CMK (cell line): ENCODE measurements at places on chromosomes 5 and 9.

DNA sequence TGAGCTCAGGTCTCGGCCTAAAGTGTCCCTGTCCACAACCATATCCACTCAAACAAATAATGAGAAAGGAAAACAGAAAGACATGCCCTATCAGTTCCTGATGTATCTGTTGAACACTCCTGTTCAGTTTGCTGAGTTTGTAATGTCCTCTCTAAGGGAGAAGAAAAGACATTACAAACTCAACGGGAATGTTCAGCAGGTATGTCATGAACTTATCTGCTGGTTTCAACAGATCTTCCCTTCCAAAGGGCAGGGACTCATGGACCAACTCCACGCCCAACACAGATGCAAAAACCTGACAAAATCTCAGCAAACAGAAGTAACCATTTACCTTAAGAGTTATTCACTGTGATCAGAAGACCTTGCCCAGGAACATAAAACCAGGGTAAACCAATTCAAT is 23.7 kb downstream of the BICD2 start:
- no peak for DNase-seq

- DNase-seq = no peak
These were observed 15.4 kb downstream of the CCL28 start for GRCh38 chr5:43396762-43397304.

DNA sequence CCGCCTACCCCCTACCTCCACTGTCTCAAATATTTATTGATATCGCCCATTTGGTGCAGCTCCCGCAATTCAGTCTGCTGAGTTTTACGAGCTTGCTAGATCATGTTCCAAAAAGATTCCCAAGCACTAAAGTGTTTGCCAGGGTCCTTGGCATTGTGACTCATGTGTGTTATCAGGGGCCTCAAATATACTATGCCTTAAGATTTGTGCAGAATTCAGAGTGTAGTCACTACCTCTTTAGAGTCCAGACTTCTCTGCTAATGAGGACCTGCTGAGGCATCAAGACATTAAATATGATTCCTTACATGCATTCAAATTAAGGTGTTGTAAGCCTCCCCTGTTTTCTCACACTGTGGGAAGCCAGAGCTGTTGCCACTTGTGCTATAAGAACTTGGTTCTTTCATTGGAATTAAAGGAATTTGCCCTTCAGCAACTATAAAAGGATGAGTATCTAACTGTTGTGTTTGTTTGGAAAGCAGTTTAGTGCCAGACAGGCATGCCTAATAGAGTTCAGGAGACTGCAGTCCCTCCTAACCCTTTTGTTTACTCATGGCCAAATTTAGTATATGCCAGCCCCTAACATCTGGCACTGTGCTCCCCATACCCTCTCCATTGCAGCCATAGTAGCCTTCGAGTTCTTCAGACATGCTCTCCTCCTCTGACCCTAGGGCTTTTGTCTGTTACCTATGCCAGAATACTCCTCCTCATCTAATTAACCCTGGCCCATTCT is 316.4 kb downstream of the NR3C1 start:
- no peak for DNase-seq

DNA sequence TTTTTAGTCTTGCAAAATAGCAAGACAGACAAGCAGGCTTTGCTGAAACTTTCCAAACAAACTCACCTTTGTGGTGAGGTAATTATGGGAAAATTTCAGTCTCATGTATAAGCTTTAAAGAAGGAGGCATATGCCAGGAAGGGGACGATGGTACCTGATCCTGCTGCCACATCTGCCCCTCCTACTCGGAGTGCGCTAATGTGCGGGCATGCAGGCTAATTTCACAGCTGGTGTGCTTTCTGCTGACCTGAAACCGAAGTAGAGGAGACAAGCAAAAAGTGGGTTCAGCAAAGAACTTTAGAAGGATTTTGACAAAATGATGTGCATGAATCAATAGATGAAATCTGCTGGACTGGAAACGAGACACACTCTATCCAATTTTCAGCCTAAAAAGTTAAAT is 117.1 kb upstream of the IRX4 start:
- no peak for DNase-seq

- DNase-seq = no peak
These were observed 219.5 kb downstream of the PRR16 start for GRCh38 chr5:120683580-120683979.

DNA sequence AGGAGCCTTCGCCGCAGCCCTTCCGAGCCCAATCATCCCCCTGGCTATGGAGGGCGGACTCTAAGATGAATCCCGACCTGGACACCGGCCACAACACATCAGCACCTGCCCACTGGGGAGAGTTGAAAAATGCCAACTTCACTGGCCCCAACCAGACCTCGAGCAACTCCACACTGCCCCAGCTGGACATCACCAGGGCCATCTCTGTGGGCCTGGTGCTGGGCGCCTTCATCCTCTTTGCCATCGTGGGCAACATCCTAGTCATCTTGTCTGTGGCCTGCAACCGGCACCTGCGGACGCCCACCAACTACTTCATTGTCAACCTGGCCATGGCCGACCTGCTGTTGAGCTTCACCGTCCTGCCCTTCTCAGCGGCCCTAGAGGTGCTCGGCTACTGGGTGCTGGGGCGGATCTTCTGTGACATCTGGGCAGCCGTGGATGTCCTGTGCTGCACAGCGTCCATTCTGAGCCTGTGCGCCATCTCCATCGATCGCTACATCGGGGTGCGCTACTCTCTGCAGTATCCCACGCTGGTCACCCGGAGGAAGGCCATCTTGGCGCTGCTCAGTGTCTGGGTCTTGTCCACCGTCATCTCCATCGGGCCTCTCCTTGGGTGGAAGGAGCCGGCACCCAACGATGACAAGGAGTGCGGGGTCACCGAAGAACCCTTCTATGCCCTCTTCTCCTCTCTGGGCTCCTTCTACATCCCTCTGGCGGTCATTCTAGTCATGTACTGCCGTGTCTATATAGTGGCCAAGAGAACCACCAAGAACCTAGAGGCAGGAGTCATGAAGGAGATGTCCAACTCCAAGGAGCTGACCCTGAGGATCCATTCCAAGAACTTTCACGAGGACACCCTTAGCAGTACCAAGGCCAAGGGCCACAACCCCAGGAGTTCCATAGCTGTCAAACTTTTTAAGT is 819 bp downstream of the ADRA1B start:
- DNase-seq = no peak

DNA sequence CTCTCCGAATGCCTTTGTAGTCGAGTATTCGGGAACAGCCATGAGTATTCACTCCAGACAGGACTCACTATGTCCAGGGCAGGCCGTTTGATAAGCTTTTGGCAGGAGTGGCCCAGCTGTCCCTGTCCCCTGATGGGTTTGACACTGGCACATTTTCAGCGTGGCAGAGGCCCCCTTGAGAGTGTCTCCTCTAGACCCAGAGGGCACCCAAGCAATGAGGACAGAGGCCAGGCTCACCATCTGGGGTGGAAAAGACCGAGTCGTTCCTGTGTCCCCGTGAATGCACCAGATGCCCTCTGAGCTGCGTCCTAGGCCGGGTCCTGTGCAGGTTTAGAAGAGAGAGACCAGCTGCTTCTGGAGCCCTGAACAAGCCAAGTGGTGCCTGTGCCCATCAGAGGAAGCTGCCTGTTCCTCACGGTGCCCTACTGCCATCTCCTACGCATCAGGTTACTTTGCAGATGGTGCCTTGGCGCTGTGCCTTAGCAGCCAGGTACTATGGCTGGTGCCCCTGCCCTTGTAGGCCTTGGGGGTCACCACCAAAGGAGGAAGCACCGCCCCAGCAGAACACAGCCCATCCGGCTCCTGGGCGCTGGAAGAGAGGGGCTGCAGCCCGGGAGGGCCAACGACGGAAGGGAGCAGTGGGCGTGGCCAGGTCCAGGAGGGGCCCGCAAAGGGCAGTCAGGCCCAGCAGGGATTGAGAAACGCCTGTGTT is 42.4 kb downstream of the LRSAM1 start:
- DNase-seq = no peak

DNA sequence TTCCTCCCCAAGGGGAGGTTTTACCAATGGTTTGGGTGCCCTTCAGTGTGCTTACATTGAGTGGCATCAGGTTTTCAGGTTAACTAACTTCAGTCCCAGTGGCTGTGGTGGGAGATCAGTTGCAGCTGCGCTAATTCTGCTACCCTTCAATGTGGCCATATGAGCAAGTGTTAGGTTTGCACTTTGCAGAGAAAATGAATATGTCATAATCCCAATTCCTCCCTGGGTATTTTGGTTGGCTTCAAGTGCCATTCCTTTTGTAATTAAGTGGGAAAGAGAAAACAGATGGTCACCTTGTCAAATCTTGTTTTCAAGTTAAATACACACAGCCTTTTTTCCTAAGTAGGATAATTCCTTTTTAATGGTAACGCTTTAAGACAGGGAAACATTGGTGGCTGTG is 236.2 kb downstream of the TLE4 start:
- DNase-seq = no peak

DNA sequence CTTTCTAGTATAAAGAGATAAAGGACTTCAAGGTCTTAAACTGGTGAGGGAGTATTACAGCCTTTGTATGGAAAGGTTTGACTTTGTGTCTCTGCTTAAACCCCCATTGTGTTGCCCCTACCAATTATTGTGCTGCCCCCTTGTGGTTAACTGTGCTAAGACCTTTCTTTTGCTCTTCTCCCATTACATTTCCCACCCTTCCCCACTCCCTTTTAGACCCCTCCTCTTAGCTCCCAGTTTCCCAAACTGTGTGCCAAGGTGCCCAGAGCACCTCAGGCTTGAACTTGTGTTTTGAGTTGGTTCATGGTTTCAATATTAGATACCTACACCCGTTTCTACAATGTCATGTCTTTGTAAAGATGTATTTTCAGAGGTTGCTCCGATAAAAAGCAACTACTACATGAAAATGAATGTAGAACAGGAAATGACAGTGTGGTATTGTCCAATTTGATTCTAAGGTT is 2.9 kb downstream of the JAK2 start:
- DNase-seq = peak; percentile 20

DNA sequence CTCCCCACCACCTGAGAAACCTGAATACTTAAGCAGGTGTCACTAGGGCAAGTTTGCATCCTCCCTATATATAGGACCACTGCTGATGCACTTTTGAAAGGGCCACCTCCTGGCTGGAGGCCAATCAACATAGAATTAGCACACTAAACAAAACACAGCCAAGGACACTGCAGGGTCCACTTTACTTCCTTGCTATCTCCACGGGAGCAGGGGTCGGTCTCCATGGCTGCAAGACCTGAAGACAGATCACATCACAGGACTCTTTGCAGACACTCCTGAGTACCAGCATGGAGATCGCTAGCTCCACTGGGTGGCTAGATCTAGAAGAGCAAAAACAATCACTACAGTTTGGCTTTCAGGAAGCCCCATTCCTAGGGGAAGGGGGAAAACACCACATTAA is 72.3 kb downstream of the C9orf153 start:
- no peak for DNase-seq

GRCh38 chr5:75043633-75044264 is 8.6 kb downstream of the GCNT4 start:
- DNase-seq = no peak

DNA sequence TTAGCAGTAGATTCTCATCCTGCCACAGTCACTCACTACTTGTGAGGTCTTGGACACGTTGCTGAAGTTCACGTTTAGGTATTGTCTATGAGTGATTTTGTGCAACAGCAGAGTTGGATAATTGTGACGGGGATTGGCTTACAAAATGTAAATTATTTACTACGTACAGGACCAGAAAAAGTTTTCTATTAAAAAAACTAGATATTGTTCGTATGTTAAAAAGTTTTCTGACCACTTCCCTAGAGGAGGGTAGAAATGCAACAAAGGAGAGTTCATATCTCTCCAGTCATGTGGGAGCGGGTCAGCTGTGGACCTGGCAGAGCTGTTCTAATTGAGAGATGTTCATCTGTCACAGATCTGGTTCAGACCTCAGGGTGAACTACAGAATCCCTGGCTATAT is 976.1 kb upstream of the NUDT12 start:
- no peak for DNase-seq

DNA sequence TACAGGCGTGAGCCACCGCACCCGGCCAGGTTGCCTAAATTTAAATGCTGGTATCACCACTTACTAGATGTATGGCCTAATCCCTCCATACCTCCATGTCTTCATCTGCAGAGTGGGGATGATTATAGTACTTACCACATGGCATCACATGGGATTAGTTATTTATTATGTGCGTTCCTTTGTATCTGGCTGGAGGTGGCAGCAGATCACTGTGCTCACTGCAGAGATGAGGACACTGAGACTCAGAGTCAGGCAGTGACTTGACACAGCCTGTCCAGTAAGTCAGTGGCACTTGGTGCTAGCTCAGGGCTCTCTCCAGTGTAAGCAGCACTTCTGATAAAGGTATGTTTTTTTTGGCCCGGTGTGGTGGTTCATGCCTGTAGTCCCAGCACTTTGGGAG is 38.4 kb upstream of the HAND1 start:
- DNase-seq = no peak

GRCh38 chr5:69492923-69493395 is 369 bp downstream of the OCLN start:
- no peak for DNase-seq

DNA sequence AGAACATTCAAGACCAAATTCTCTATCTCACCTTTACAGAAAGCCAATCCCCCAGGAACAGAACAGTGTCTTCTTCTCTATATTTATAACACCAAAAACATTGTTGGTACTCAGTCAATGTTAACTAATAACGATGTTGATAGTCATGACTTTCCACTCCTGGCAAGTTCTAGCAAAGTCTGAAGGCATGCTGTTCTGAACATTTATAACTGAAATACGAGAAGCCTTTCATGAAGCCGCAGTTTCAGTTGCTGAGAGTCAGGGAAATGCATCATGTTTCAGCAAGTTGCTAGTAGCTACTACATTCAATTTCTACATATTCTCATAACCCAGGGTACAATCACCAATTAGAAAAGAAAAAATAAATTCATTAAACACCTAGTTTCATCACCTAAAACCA is 301.4 kb downstream of the PDE4D start:
- DNase-seq = no peak

- DNase-seq = no peak
These were observed 112.3 kb downstream of the GCNT1 start for GRCh38 chr9:76571288-76571687.

DNA sequence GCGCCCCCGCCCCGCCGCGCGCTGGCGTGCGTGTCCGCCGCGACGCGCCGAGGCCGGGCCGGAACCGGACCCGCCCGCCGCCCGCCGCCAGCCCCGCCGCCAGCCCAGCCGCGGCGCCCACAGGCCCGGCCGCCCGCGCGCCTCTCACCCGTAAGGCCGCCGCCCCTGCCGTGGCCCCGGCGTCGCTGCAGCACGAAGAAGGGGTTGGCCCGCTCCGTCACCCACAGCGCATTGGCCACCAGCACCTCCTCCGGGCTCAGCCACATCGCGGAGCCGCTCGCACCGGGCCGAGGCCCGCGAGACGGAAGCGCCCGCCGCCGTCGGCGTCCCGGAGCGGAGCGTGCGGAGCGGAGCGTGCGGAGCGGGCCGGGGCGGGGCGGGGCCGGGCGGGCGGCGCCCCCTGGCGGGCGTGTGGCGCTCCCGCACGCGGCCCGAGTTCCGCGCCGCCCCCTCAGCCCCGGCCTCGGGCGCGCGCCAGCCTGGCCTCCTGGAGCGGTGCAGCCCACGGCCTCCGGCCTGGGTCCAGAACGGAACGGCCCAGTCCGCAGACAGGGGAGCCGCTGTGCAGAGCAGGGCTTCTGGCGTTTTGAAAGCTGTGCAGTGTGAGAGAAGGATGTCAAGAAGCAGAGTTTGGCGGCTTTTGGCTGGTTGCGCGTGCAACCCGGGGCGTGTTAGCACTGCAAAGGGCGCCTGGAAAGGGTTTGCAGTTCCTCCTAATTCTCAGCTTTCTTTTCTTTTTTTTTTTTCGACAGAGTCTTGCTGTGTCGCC is at the start of gene TBC1D9B:
Gene TBC1D9B, minus strand, starts transcription at position 342 of the 769 bp plus-strand sequence. Its CDS starts 76 bp downstream, at position 266.
- DNase-seq = no peak
